ENCODE measurements at places on chromosomes 11 and 22.

DNA sequence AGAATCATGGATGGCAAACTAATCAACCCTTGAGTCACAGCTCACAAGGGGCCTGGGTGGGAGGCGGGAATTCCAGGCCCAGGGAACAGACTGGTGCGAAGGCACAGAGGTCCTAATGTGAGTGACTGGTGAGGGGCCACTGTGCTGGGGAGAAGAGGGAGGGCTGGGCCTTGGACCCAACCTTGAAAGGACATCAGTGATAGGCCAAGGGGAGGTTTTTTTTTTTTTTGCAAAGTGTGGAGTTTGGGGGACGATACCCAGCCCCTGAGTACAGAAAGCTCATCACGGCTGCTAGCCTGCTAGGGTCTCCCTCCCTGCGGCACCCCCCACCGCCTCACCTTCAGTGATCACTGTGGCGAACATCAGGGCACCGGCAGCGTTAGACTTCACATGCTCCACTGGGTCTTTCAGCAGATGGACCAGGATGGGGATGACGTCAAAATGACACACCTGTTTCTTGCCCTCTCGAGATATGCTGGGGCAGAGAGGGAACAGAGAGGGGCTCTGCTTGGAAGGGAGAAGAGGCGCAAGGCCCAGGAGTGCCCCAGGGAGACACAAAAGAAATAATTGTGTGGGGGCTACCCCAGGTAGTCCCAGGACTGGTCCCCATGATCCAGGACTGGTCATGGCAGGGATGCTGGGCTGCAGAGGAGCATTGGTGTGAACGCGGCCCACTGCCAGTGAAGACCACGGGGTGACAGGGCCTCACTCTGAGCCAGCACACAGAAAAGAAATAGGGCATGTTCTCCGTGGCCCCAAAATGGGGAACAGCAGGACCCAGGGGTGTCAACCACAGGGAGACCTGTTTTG lies 8.6 kb upstream of the GNAZ start:
- no peak for DNase-seq

- DNase-seq = peak; percentile 1
Measured at GRCh38 chr11:95788921-95789505, 569 bp downstream of the FAM76B start.

DNA sequence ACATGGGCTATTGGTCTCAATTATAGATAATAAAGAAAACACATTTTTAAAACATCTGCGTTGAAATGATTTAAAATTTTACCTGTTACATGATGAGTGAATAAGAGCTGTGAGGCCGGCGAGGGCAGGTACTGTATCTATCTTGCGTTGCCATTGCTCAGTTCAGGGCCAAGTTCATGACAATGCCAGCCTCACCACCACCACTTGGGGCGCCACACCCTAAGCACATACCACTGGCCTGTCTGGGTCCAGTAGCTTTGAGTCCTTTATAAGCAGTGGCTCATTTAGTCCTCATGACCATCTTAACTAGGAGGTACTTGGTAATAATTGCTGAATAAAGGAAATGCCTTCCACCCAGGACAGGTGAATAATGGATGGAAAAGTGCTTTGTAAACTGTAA lies 14.5 kb upstream of the MB start:
- peak; percentile 13 for DNase-seq

DNA sequence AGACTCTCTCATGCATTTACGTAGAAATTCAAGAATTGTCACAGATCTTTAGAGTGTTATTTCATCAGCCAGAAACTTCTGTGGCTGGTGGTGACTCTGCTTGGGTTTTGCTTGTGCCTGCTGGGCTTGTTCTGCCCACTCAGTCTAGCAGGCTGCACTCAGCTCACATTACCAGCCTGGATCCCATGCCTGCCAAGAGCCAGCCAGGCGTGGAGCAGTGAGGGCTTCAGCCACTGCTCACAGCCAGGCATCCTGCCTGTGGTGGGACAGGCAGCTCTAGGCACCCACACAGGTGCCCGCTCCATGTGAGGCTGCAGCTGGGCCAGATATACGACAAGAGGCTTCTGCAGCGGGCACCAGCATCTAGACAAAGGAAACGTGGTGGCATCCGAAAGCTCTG lies 1213.3 kb upstream of the RAG2 start:
- no peak for DNase-seq

DNA sequence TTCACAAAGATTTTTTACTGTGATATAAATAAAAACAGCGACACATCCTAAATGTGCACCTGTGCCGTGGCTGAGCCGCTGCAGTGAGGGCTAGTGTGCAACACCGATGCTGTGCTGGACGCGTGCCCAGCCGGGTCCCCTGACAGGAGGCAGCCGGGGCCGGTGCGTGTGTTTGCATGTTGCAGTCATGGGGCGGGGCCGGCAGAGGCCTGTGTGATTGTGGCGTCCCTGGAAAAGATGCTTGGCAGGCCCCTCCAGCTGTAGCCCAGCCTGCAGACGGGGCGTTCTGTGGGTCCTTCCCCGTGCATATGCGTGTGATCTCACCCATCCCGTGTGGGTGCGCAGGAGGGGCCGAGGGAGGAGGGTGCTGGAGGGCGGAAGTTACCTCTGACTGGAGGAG lies 30.6 kb downstream of the MUC6 start:
- DNase-seq = no peak

- no peak for DNase-seq
Measured at GRCh38 chr11:92266806-92267205, 42.2 kb downstream of the FAT3 start.

DNA sequence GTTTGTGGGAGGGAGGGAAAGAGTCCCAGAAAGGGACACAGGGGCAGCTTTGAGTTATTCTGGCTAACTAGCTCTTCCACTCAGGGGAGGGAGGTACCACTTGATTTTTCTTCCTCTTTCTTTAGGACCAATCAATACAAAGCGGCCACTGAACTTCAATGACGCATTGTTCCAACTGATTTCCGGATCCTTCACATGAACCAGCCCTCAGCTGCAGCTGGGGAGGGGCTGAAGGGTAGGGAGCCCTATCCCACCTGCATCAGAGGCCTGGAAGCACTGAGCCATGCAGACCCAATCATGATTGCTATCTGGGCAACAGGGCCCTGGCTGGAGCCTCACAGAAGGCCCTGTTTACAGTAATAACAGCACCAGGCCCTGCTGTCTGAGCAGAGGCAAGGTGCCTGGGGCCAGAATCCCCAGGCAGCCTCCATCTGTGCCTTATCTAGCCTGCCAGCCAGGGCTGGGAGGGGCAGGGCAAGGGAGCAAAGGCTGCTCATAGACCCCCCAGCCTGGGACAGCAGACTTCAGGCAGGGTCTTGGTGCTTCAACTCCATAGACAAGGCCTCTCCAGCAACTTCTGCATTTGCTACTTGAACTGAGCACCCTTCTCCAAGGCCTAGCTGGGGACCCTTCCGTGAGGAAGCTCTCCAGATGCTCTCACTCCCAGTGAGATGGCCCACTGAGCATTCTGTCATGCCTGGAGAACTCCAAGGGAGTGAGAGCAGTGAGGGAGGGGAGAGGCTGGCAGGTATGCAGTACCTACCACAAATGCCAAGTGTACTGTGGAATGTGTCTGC lies 22.5 kb downstream of the CLPB start:
- no peak for DNase-seq

DNA sequence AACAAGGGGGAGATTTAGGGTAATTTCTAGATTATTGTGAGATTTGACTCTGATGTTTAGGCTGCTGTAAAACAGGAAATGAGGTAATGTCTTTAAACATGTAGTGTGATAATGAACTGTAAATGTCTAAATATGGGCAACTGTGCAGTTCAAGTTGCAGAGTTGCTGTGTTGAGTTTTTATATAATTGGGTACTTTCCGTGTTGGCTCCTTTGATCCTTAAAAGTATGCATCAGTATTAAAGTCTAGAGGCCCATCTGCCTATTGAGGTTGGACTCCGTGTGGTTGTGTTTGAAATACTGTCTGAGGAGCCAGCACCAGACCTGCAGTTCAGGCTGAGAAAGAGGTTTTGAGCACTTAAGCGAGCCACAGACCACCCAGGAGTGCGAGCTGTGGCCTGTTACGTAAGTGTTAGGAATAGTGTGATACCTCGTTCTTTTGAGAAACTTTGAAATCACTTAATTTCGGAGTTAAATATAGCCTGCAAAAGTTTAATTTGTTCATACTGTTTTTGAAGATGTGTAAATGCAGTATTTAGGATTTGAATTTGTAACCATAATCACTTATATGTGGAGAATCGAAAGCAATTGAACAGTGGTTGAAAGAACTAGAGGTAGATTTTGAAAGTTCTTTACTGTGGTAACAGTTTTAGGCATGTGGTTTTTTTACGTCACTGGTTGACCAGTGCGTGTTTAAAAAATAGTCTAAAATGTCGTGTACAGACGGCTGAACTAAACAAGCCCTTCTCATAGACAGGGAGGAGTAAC lies 9.0 kb downstream of the FAM118A start:
- peak; percentile 23 for DNase-seq

GRCh38 chr22:32411402-32411801 lies 645 bp downstream of the RTCB start:
- DNase-seq = no peak

DNA sequence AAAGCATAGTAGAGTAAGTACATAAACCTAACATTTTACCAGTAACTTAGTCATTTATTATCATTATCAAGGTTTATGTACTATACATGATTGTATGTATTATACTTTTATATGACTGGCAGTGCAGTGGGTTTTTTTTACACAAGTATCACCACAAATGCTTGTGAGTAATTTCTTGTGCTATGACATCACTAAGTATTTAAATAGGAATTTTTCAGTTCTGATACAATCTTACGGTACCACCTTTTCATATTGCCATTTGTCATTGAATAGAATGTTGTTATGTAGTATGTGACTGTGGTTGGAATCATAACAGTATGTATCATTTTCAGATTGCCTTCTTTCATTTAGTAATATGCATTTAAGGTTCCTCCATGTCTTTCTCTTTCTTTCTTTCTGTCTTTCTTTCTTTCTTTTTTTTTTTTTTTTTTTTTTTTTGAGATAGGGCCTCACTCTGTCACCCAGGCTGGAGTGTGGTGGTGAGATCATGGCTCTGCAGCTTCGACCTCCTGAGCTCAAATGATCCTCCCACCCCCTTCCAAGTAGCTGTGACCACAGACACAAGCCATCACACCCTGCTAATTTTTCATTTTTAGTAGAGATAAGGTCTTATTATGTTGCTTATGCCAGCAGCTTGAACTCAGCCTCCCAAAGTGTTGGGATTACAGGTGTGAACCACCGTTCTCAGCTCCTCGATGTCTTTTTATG lies 18.6 kb downstream of the ATM start:
- DNase-seq = no peak

DNA sequence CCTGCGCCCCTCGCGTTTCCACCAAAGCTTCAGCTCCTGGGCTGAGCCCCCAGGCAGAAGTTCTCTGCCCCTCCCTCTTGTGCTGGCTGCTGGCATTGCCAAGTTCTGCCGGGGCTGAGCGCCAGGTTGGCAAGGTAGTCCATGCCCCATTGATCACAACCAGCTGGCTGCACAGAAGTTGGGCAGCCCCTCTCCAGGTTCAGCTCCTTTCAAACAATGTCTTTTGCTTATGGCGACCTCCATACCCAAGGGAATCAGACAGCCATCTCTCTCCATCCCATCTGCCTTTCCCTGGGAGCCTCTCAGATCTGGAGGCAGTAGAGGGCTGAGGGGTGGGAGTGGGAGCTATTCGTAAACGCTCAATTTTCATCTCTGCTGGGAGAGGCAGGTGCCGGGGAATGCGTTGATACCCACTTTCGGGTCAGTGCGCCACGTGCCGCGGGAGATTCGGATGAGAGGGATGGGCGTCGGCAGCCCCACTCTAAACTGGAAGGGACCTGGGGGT lies 1.5 kb downstream of the ADAMTS8 start:
- DNase-seq = no peak

- no peak for DNase-seq
Measured at GRCh38 chr11:124499711-124500110, 43.7 kb downstream of the OR8B12 start.

GRCh38 chr11:116930177-116930576 lies 92.8 kb upstream of the APOA1 start:
- no peak for DNase-seq

DNA sequence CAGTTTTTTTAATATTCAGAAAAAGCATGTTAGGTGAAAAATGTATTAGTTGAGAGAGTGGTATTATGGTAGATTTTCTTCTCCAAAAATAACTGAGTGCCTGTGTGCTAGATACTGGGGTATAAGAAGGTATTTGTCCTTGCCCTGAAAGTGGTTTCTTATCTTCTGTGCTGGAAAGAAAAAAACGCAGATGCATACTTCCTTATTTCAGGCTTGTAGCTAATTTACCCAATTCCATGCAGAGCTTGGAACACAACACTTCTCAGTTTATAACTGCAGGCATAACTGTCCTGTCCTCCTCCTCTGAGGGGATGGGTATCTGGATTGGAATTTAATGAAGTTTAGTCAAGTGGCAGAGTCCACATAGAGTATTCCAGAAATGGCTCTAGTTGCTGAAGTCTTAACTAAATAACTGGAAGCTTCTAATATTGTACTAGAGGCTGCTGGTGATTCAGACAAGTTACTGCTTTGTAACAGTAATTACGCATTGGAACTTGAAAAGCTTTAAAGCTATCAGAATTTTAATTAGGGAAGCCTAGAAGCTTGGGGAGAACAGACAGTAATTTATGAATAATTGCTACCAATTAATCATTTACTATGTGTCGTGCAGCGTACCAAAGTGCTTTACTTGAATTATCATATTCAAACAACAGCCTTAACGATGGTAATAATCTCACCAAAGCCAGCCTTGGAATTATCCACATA lies 12.7 kb upstream of the C11orf91 start:
- DNase-seq = no peak

DNA sequence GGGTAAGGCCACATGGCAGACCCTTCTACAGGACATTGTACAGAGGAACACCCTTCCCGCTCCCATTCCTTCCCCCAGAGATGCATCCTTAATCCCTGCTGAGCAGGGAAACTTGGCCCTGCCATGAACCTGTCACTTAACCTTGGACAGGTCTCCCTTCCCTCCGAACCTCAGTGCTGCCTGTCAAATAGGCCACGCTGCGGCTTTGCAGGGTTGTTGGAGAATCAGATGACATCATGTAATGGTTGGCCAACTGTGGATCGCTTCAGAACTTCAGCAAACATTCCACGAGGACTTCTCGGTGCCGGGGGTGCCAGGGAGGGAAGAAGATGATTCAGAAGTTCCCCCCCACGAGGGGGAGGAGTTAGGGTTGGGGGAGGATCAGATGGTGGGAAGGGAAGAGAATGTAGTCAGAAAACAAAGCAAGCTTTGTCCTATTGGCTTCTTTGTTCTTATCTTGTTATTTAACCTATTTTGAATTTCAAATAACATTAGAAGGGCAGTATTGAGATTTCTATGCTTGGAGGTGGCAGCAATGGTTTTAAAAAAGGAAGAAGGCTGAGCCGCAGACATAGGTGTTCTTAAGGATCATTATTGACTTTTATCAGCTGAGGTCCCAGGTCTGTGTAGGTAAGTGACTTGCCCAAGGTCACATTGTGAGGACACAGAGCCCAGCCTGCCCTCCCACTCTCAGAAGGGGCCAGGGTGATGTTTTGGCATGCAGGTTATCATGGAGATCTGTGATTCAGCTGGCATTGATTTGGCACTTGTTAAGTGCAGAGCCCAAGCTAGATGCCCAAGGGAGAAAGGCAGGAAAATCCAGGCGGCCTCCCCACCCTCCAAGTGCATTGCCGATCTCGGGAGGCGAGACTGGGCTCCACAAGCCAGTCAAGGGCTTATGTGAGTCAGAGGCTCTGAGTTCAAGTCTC lies 3.1 kb downstream of the CDC42EP1 start:
- DNase-seq = no peak

GRCh38 chr11:74615311-74615710 lies 22.9 kb downstream of the POLD3 start:
- no peak for DNase-seq

All from stimulated activated CD4-positive, alpha-beta T cell treated with anti-CD3 and anti-CD28 coated beads, Interleukin-15, amount 100 ng/mL, for 1 hour (primary cell).